ENCODE measurements at places on chromosomes 4 and X.

GRCh38 chr4:106691749-106692148 lies 323.2 kb upstream of the GIMD1 start:
- no peak for DNase-seq

GRCh38 chr4:24675721-24676389 lies 91.5 kb upstream of the DHX15 start:
- no peak for DNase-seq

DNA sequence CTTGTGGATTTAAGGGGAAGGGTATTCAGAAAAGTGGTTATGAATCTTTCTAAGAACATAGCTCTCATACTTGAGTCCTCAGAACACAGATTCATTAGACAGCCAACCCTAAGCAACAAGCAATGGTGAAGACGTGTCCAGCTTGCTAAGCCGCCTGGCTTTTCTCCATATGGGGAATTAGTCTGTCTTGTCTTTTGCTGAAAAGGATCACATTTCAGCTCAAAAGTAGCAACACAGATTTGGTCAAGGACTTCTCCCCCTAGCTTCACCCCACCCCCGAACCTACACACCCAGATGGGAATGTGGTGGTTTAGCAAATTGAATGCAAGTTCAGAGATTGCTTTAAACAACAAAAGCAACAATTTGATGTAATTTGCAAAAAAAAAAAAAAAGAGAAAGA lies 103.3 kb upstream of the RASGEF1B start:
- no peak for DNase-seq

DNA sequence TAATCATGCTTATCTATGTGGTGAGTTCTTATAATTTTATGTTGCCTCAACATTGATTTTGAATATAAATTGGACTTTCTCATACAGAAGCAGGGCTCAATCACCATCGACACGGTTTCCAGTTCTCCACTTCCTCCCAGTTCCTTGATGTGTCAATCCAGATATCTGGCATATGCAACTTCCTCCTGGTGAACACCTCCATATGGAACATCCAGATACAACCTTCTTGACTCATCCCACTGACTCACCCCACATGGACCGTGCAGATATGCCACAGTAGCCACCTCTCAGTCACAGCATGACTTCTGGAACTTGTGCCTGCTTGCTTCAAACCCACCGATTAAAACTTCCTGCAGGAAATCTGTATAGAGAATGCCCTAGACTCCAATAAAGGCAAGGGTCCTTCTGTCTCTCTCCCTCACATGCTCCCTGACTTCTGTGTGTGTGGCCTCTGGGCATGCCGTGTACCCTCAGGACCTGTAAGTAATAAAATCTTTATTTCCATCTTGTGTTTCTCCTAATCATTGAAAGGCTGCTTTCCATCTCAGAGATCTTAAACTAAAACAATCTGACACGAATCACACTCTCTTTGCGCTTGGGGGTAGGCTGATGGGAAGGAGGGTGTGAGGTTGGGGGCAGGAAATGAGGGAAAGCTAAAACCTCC lies 67.0 kb downstream of the HTRA3 start:
- DNase-seq: no peak

DNA sequence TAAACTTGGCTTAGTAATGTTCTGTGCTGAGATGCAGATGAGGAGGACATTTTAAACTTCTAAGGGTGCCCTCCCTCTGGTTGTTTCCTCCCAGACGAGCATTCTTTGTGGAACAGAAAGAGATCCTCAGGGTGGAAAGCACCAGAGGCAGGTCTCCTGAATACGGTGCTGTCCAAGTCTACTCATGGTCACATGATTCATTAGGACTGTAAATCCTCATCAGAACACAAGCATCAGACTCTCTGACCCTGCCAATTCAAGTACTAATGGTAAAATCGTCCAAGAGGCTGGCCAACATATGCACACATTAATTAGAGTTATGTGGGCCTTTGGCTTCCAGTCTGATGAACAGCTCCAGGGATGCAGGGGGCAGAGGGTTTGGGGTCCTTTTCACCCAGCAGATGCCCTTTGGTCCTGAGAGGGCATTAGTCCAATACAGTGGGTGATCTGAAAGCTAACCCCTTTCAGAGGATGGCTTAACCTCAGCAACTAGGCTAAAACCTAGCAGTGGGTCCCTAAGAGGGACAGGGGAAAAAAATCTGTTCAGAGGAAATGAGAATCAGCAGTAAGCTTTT lies 18.2 kb downstream of the HAND2 start:
- no peak for DNase-seq

- no peak for DNase-seq
Measured at GRCh38 chr4:3226467-3226866, 22.5 kb upstream of the MSANTD1 start.

DNA sequence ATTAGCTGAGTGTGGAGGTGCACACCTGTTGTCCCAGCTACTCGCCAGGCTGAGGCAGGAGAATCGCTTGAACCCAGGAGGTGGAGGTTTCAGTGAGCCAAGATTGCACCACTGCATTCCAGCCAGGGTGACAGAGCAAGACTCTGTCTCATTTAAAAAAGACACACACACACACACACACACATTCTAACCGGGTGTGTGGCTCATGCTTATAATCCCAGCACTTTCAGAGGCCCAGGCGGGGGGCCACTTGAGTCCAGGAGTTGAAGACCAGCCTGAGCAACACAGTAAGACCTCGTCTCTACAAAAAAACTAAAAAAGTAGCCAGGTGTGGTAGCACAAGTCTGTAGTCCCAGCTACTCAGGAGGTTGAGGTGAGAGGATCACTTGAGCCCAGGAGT lies 152.3 kb downstream of the LRBA start:
- no peak for DNase-seq
